Bone marrow (tissue), 2 donors: ENCODE measurements at places on chromosomes 16 and 17.
A peak's percentile ranks its signal among the peaks of the same experiment; 100 is the strongest.

DNA sequence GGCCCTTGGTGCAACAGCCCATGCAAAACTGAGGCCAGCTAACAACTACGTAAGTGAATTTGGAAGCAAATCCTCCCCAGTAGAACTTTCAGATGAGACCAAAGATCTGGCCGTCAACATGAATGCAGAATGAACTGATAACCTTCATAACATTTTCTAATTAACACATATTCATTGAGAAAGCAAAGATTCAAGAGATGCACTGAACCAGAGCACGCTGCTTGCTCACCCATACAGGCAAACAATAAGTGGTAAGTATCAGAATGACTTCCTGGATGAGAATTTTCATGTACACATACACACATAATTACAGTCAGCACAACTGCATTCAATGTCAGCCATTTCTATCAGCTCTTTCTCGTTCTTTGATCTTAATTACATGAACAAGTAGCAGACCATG is 30.6 kb downstream of the XYLT1 start:
- no peak for DNase-seq

GRCh38 chr17:14553847-14554246 is 253.0 kb downstream of the HS3ST3B1 start:
- DNase-seq: no peak

- DNase-seq: no peak
Measured at GRCh38 chr17:3475251-3475685, 529 bp upstream of the ASPA start.

- DNase-seq: no peak
Measured at GRCh38 chr16:4184038-4184702, 57.7 kb downstream of the SRL start.

DNA sequence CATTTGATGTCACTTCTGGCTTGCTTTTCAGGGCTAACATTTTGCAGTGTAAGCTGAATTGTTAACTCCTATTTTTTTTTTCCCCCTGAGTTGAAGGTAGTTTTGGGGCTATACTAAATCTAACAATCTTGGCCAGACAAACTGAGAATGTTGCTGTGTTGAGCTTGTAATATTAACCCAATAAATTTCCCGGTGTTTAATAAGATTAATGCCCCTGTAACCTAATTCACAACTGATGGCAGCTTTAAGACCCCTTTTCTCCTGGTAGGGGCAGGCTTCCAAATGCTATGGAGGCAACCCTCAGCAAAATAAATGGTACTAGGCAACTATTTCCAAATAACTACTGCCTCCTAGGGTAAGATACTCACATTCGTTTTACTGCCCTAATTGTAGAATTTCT is 549.6 kb upstream of the KIF2B start:
- DNase-seq: no peak

DNA sequence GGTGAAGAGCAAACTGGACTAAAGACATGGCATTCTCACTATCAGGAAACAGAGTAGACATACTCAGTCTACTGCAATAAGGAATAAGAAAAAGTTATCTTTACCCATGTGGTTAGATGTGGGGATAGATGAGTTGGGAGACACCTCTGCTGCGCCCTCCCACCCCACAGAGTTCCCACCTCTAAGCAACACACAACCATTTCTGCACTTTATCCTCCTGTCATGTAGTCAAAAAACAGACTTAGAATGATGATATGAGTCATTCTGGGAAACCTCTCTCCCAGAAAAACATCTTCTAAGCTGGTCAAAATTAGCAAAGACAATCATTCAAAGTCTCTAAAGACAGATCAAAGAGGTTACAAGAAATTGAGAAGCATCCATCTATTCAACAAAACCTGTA is 94.9 kb downstream of the CACNG1 start:
- no peak for DNase-seq

- no peak for DNase-seq
Measured at GRCh38 chr16:89409161-89409711, 81.1 kb downstream of the ANKRD11 start.

DNA sequence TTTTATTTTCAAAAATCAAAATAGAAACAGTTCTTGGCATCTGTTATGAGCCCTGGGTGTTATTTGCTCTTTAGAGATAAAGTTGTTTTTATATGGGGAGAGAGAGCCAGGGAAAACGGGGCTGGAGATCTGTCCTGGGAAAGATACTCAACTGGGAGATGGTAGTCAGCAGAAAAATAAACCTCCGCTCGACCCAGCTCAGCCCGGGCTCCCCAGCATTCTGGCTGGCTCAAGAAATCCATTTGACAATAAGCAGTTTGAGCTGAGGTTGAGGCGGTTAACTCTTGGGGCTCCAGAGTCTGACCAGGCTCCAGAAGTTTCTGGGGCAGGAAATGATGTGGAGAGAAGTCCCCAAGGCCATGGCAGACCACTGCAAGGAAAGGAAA is 151.9 kb downstream of the IRX5 start:
- DNase-seq: no peak

GRCh38 chr17:64385187-64386083 is 5.2 kb downstream of the PECAM1 start:
- peak; percentile 23 for DNase-seq

GRCh38 chr17:58386708-58387107 is 30.6 kb downstream of the RNF43 start:
- DNase-seq: no peak

DNA sequence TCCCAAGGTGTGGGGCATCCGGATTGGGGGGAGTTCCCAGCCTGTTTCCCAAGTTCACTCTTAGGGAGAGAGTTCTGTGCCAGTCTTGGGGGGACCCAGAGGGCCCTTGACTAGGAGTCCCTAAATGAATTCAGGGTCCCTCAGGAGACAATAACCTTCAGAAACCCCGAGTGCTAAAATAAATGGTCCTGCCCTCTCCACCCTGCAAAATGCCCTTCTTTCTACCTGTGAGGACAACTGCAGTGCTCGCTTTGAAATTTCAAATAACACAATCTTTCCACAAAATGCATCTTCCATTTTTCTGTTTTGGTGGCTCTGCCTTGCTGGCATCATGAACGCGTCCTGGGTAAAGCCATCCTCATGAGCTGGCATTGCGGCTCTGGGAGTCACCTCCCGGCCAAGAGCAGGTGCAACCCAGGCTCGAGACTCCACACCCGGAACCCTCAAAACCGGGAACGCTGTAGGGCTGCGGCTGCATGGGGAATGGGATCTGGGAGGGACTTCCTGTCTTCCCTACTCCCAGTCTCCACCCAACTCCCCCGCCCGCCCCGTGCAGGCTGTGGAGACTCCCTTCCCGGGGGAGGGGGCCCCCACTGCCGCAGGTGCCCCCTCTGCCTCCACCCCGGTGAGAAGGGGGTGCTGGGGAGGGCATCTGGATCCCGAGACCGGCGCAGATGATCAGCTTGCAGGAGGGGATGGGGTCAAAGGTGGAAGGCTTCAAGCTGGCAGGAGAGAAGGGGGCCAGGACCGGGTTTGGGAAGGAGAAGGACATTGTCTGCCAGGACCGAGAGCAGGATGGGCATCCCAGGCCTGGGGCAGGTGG is at the start of gene ZNF205:
TSS of gene ZNF205 (plus strand) at position 529 of the 823 bp plus-strand sequence. CDS start 845 bp downstream, outside the sequence.
- no peak for DNase-seq

GRCh38 chr17:58403311-58403710 is 14.0 kb downstream of the RNF43 start:
- DNase-seq: no peak

DNA sequence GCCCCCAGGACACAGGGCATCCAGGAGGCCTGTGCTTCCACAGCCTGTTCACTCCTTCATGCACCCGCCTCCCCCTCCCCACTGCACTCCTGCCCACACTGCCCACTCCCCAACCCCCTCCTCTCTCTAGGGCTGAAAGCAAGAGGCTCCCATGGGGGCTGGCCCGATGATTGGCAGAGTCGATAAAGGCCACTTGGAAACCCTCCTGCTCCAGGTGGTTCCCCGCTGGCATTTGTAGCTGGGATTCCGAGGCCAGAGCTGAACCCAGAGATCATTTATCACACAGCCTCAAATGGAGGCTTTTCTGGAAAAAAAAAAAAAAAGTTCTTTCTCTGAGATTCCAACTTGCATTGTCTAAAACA is 74.1 kb downstream of the SREBF1 start:
- no peak for DNase-seq

DNA sequence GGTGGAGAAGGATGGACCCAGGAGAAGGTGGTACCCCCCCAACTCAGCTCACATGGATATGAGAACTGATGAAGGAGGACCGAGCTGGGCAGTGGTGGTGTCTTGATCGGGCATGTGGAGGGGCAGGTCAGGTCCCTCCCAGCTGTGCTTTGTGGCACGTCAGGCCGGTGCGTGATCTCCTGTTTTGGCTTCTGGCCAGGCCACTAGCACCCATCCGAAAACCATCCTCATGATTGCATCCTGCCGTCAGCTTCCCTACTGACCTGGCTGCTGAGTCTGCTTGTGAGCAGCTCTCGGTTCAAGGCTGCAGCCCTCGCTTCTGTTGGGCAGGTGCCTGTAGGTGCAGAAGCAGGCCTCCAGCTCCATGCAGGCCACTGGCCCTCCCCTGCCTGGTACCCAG is 53.1 kb downstream of the PLD6 start:
- DNase-seq: no peak

GRCh38 chr17:6507535-6507934 is 48.8 kb downstream of the PITPNM3 start:
- no peak for DNase-seq

GRCh38 chr16:52539191-52539590 is 7.8 kb downstream of the TOX3 start:
- no peak for DNase-seq

- DNase-seq: no peak
Measured at GRCh38 chr17:55852734-55853133, 101.9 kb downstream of the PCTP start.

DNA sequence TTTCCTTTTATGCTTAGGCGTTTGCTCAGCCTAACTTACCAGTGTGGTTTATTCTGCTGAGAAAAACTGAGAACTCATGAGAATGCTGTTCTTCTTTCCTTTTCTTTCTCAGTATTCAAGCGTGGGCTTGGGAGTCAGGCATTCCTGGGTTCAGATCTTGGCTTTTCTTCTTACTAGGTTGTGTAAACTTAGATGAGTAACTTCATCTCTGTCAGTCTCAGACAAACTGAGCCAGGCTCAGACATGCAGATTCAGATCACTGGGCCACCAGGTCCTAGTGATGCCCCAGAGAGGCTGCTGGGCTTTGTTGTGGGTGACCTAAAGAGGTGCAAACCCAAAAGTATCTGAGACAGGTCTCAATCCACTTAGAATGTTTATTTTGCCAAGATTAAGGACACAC is 95.8 kb upstream of the MPHOSPH6 start:
- DNase-seq: no peak

DNA sequence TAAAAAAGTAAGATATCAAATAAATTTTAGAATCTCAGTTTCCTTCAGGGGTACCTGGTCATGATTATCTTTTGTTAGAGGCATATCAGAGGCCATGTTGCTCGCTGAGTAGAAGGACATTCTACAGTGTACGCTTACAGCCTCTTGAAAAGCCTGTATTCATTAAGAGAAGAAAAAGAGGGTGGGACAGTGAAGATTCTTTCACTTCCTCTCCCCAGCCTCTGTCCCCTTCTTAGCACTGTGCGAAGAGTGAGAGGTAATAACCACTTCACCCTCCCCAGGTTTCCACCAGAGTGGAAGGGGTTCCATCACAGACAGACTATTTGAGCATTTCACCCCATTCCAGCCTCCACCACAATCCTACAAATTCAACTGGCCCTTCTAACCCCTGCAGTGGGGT is 4.8 kb upstream of the LPO start:
- DNase-seq: no peak

DNA sequence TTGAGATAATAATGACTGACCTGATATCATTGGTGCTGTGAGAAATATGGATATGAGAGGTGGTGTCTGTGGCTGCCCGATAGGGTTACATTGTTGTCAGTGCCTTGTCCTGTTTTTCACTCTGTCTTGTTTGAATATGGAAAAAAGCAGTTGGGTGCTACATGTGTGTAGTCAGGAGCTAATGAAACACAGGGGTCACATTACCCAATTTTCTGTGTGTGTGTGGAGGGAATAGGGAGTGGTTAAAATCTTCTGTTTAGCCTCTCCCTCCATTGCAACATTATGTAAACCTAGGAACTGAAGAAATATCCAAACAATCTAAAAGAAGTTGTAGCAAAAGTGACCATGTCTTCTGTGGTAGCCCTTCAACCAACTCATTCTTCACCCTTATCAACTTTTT is 527.7 kb upstream of the SOX9 start:
- no peak for DNase-seq

GRCh38 chr16:13554005-13554404 is 365.9 kb upstream of the ERCC4 start:
- no peak for DNase-seq

GRCh38 chr16:15708096-15708495 is 58.1 kb downstream of the NDE1 start:
- no peak for DNase-seq

DNA sequence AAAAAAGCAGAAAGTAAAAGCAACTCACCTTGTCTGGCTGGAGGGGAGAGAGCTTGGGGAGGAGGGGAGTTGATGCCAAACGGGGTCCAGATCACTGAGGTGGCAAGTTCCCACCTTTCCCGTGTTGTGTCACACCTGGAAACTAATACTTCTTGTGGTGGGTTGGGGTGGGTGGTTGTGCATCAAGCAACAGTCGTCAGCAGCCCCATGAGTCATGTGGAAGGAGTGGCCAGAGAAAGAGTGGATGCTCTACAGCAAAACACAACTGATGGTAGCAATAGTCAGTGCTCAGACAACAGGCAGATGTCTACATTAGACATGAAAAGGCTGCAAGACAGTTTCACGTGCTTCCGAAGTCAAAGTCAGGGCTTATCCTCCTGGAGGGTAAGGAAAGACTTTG is 35.4 kb downstream of the ARSG start:
- DNase-seq: no peak

GRCh38 chr17:43570518-43570928 is 24.4 kb upstream of the ETV4 start:
- no peak for DNase-seq

- DNase-seq: no peak
Measured at GRCh38 chr17:61335845-61336655, 63.6 kb upstream of the TBX2 start.

GRCh38 chr16:67235816-67236562 is 9.1 kb downstream of the TMEM208 start:
- no peak for DNase-seq

GRCh38 chr16:57051696-57052228 is 40.6 kb upstream of the CPNE2 start:
- DNase-seq: no peak

DNA sequence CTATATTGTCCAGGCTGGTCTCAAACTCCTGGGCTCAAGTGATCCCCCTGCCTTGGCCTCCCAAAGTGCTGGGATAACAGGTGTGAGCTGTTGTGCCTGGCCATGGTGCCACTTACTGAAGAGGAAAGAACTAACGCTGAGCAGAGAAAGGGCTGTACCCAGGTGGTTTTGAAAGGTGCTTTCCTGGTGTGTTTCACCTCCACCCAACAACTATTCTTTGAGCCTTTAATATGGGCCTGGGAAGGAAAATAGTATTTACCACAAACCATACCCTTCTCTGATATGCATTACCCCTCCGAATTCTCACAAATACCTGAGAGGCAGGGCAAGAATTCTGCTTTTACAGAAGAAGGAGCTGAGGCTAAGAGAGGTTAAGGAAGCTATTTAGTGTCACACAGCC is 24.8 kb downstream of the KPNA2 start:
- DNase-seq: no peak
